ENCODE measurements at places on chromosomes 11 and 22.

- DNase-seq = no peak
Measured at GRCh38 chr11:121654259-121654842, 201.6 kb upstream of the SORL1-AS1 start.

DNA sequence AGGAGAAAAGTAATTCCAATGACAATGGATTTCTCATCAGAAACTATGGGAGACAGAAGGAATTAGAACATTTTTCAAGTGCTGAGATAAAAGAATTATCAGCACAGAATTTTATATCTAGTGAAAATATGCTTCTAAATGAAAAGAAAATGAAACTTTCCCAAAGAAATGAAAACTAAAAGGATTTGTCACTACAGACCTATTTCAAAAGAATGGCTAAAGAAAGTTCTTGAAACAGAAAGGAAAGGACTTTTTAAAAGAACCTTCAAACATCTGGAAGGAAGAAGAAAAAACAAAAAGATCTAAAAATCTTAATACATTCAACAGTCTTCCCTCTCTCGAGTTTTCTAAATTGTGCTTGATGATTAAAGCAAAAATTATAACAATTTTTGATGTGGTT, 255.4 kb downstream of the FAM76B start:
- no peak for DNase-seq

- DNase-seq = no peak
Measured at GRCh38 chr11:30729187-30729713, 143.1 kb upstream of the MPPED2 start.

DNA sequence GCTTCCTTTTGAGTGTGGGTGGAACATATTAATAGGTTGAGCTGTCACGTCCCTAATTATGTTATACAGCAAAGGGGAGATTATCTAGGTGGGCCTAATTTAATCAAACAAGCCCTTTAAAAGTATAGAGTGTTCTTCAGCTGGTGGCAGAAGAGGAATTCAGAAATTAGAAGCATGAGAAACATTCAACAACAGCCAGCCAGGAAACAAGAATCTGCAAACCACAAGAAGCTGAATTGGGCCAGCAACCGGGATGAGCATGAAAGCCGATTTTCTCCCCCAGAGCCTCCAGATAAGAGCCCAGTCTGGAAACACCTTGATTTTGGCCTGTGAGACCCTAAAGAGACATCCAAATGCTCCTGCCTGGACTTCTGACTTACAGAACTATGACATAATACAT, 105.8 kb upstream of the LDLRAD3 start:
- no peak for DNase-seq

DNA sequence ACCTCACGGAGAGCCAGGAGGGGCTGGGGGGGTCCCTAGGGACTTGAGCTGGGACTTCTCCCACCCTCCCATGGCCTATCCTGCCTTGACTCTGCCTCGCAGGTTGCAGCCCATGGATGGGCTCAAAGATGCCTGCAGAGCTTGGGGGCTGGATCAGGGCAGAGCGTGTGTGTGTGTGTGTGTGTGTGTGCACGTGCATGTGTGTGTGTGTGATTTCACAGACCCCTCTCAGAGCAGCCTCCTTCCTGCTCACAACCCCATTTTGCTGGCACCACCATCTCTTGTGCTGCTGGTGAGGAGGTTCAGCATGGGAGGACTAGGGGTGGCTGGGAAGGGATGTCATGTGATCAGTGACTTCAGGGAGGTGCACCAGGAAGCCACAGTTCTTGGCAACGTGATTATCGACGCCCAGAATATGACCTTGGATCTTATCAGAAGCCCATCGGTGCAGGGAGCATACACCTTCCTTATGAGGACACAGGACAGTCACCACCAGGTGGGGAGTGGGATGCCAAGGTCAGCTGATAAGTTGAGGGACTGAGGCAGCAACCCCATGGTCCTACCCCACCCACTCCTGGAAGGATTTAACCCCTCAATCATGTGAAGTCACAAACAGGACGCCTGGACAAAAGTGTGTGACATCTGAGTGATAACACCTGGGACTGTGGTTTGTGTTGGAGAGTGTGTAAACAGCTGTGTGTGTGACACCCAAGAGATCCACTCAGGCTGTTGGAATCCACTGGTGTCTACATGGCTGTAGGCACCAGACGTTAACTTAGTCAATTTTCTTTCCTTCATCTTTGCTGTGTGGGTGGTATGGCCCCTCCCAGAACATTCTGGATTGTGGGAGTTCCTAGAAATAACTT, 1.8 kb upstream of the NAALADL1 start:
- DNase-seq = no peak

DNA sequence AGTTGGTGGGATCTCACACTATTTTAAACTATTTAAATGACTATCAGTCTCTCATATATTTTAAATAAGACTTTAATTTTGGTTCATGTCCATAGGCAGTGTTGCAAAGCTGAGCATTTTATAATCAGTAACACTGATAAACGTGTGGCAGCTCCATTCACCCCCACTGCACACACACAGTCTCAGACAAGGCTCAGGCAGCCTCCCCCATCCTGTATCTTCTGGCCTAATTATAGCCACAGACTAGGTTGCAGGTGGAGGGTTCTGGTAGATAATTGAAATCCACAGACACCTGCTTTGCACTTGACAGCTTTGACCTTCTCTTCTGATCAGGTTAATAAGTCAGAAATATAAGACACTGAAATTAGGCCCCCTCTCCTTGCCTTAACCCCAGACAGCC, 118.5 kb upstream of the LDLRAD3 start:
- no peak for DNase-seq

GRCh38 chr22:49208768-49209252, 618.9 kb downstream of the BRD1 start:
- DNase-seq = no peak

GRCh38 chr11:122157653-122158161, 41.7 kb upstream of the BLID start:
- DNase-seq = no peak

- DNase-seq = no peak
Measured at GRCh38 chr11:40294349-40294735, 1165.1 kb downstream of the LRRC4C start.

- no peak for DNase-seq
Measured at GRCh38 chr11:86509588-86509974, 134.9 kb downstream of the CCDC81 start.

GRCh38 chr11:63564056-63564774, 1.0 kb upstream of the PLAAT2 start:
- DNase-seq = peak; percentile 34

DNA sequence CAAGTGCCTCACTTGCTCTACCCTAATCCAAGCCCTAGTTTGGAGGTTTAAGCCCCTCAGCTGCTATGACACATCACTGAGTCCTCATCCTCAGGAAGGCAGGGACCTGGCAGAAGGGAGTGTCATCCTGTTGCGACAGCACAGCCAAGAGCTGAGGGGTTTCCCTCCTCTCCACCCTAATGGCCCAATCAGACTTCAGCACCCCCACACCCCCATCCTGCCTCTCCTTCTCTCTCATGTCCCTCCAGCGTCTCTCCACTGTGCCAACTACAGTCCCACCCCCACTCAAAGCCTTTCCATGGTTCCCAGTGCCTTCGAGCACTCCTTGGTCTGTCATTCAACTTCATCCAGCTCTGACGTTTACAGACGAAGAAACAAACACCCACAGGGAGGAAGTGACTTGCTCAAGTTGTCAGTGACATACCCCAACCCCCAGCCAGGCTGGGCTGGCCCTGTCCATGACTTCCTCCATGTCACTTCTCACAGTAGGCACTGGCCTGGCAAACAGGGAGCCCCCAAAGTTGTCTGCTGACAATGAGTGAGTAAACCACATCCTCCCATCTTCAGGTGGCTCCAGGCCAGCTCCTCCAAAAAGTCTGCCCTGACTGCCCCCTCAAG, 15.6 kb downstream of the ARAP1 start:
- peak; percentile 67 for DNase-seq

DNA sequence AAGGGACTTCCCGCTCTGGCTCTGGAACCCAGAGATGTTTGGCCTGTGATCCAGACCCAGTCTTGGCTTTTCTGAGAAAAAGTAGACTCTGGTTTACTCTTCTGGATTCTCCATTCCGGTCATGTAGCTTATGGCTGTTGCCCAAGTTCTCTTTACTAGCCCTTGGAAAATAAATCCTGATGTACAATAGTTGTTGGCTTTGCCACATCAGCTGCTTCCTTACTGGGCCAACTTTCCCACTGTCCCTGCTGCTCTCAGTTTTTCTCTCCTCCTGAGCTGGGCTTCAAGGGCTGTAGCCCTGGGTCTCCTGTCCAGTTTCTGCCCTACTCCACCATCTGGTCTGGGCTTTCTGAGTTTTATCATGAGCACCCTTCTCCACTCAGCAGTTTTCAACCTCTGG, 12.5 kb downstream of the PATZ1 start:
- no peak for DNase-seq

- DNase-seq = no peak
Measured at GRCh38 chr11:60854140-60854846, 1.5 kb downstream of the PTGDR2 start.

DNA sequence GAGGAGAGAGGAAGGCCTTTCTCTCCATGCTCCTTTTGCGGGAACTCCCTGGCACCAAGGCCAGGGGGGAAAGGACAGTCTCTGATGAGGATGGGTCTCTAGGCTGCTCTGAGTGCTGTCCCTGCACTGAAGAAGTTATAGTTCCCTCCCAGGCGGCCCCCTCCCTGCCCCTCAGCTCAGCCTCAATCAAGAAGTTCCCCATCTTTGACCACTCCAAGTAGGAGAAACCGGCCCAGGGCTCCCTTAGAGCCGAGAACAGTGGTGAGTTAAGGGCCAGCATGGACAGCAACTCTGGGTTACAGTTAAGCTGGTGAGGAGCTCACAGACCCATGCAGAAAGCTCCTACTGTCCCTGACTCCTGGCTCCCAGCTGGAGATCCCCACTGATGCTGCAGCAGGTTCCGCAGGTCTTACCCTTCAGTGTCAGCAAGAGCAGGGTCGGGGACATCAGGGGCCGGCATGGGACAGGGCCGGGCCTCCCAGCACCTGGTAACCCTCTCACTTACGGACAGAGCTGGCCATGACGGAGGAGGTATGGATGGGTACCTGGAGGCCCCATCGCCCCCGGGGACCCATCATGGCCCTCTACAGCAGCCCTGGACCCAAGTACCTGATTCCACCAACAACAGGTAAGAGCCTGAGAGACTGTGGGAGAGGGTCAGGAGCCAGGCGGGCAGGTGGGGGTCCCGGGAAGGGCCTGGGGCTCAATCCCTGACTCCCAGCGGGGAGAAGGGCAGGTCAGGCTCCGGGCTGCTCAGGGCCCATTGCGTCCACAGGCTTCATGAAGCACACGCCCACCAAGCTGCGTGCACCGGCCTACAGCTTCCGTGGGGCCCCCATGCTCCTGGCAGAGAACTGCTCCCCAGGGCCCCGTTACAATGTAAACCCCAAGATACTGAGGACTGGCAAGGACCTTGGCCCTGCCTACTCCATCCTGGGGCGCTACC, 4.2 kb downstream of the SCGB1C1 start:
- no peak for DNase-seq

Data from activated naive CD8-positive, alpha-beta T cell treated with anti-CD3 and anti-CD28 coated beads for 36 hours (primary cell).